ENCODE measurements at places on chromosomes 1 and 21.

DNA sequence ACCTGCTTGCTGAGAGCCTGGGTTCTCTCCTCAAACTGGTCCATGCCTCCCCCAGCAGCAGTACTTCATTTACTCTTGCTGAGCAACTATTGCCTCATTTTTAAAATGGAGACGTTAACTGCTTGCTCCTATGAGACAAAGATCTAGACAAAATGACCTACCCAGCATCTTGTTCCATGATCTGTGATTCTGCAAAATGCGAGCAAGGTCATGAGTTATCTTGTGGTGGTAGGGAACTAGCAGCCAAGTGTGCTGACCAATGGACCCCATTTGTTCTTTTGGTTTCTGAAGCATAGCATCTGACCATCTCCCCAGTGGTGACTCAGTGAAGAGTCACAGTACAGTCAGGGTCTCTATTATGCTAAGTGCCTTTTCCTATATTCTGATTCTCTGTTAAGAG, 40.4 kb downstream of the TBX15 start:
- H3K27me3 ChIP-seq, result no peaks in the 10 kb centered on the region
- DNase-seq, result no peak
- H3K4me1 ChIP-seq, result no peaks in the 10 kb centered on the region
- H3K27ac ChIP-seq, result no peak overlapping the region

DNA sequence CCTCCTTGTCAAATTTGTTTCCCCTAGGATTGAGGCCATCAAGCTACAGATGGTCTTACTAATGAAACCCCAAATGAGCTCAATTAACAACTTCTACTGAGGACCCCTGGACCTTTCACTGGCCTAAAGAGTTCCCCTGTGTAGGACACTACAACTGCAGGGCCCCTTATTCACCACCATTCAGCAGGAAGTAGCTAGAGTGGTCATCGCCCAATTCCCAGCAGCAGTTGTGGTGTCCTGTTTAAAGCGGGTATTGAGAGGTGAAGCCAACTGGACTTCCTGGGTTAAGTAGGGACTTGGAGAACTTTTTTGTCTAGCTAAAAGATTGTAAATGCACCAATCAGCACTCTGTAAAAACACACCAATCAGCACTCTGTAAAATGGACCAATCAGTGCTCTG, 1466.9 kb downstream of the KCNT2 start:
- no peaks in the 10 kb centered on the region for H3K4me1 ChIP-seq
- no peak overlapping the region for H3K27ac ChIP-seq
- H3K4me3 ChIP-seq, result no peak overlapping the region
- no peaks in the 10 kb centered on the region for H3K36me3 ChIP-seq
- H3K27me3 ChIP-seq, result no peaks in the 10 kb centered on the region
- DNase-seq, result no peak

GRCh38 chr1:162498496-162498810, 835 bp downstream of the UHMK1 start:
- H3K4me1 ChIP-seq, result peaks cover 18% of the 10 kb centered on the region
- no peaks in the 10 kb centered on the region for H3K27me3 ChIP-seq
- H3K36me3 ChIP-seq, result peaks cover 26% of the 10 kb centered on the region
- peak overlapping the region; percentile 90 for H3K27ac ChIP-seq

DNA sequence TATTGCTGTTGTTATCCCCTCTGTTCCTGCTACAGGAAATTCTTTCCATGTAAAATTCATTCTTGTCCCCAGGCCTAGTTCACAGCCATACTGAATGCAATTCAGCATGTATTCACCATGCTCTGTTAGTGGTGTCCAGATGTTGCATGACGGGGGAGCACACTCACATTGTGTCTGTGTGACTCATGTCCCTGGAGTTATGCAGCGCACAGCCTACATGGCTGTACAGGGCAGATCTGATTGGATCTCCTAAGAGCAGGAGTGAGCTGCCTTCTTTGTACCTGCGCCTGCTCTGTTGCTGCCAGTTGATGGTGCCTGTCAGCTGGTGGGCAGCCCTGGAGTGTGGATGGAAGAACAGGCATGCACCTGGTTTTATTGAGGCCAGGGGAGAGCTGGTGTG, 17.6 kb downstream of the HTR6 start:
- H3K27ac ChIP-seq, result no peak overlapping the region
- H3K4me3 ChIP-seq, result no peak overlapping the region
- no peak for DNase-seq
- peaks cover under 1% of the 10 kb centered on the region for H3K4me1 ChIP-seq

- H3K4me3 ChIP-seq, result no peak overlapping the region
- no peak overlapping the region for H3K27ac ChIP-seq
- H3K4me1 ChIP-seq, result no peaks in the 10 kb centered on the region
Measured at GRCh38 chr21:35775778-35776544, 284.4 kb downstream of the SETD4 start.

- H3K36me3 ChIP-seq, result no peaks in the 10 kb centered on the region
- no peaks in the 10 kb centered on the region for H3K27me3 ChIP-seq
- H3K4me3 ChIP-seq, result no peak overlapping the region
- H3K4me1 ChIP-seq, result peaks cover 60% of the 10 kb centered on the region
Measured at GRCh38 chr1:117610036-117610435, 4.2 kb downstream of the TENT5C start.

DNA sequence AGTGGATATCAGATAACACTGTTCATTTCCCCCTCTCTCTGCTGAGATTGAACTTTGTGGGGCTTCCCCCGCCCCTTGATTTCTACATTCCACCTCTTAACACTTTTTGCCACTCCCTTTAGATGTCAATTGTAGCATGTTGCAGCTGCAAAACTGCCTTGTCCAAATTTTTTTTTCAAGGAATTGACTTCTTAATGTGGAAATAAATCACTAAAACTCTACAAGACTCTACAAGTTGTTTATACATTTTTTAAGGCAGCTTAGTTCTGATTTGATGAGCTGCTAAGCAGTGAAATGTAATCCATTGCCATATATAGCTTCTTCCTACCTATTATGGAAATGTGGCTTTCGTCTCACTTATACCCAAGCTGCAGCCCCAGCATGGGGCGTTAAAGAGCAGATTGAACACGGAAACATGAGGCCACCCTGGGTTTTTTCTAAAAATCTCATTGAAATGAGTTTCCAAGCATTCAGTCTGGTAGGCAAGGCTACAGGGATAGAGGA, 132.2 kb downstream of the SYT2 start:
- no peaks in the 10 kb centered on the region for H3K4me1 ChIP-seq
- H3K27me3 ChIP-seq, result no peaks in the 10 kb centered on the region
- H3K4me3 ChIP-seq, result no peak overlapping the region
- H3K36me3 ChIP-seq, result peaks cover 4% of the 10 kb centered on the region
- DNase-seq, result no peak

- no peak for DNase-seq
- no peaks in the 10 kb centered on the region for H3K27me3 ChIP-seq
- H3K27ac ChIP-seq, result no peak overlapping the region
- H3K36me3 ChIP-seq, result no peaks in the 10 kb centered on the region
Measured at GRCh38 chr1:85605484-85606413, 25.2 kb downstream of the CCN1 start.

DNA sequence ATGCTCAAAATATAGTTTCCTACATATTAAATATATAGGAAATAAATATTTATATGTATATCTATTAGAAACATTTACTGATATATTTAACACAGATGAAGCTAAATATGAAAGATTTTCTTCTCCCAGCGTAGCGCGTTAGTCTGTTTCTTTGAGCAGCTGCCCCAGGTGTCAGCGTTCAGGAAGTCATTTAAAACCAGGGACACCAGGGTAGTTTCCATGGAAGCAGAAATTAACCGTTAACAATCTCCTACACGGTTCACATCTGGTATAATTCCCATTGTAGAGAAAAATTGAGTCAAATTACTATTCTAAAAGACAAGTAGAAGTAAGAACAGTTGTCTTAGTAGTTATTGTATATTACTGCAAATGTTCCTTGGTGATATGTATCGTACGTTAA, 1443.7 kb downstream of the MRPL39 start:
- H3K27ac ChIP-seq, result no peak overlapping the region
- H3K36me3 ChIP-seq, result no peaks in the 10 kb centered on the region
- no peak for DNase-seq
- no peak overlapping the region for H3K4me3 ChIP-seq
- no peaks in the 10 kb centered on the region for H3K4me1 ChIP-seq

GRCh38 chr1:178371933-178372388, 124.8 kb downstream of the CLEC20A start:
- DNase-seq, result no peak
- no peak overlapping the region for H3K4me3 ChIP-seq
- H3K27me3 ChIP-seq, result no peaks in the 10 kb centered on the region
- H3K36me3 ChIP-seq, result no peaks in the 10 kb centered on the region

GRCh38 chr1:204723131-204723787, 37.7 kb upstream of the LRRN2 start:
- no peak overlapping the region for H3K4me3 ChIP-seq
- peaks cover 10% of the 10 kb centered on the region for H3K27me3 ChIP-seq
- no peaks in the 10 kb centered on the region for H3K4me1 ChIP-seq
- no peaks in the 10 kb centered on the region for H3K36me3 ChIP-seq

GRCh38 chr1:244802556-244803239, 32.8 kb upstream of the COX20 start:
- no peak overlapping the region for H3K27ac ChIP-seq
- peaks cover 3% of the 10 kb centered on the region for H3K4me1 ChIP-seq
- peaks cover 3% of the 10 kb centered on the region for H3K27me3 ChIP-seq
- no peak overlapping the region for H3K4me3 ChIP-seq
- H3K36me3 ChIP-seq, result no peaks in the 10 kb centered on the region

DNA sequence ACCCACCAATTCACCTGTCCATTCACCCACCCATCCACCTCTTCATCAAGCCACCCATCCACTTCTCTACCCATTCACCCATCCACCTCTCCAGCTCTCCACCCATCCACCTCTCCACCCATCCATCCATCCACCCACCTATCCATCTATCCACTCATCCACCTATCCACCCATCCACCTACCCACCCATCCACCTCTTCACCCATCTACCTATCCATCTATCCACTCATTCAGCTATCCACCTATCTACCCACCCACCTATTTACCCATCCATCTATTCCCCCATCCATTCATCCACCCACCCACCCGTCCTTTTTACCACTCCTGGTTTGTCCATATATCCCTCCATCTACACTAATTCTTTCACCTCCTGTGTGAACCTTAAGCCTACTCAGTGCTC, 105.7 kb downstream of the ACTL8 start:
- H3K36me3 ChIP-seq, result no peaks in the 10 kb centered on the region
- H3K4me3 ChIP-seq, result no peak overlapping the region
- no peak overlapping the region for H3K27ac ChIP-seq
- no peak for DNase-seq
- peaks cover 14% of the 10 kb centered on the region for H3K27me3 ChIP-seq

- no peaks in the 10 kb centered on the region for H3K36me3 ChIP-seq
- H3K27ac ChIP-seq, result no peak overlapping the region
- no peaks in the 10 kb centered on the region for H3K4me1 ChIP-seq
- DNase-seq, result no peak
- H3K27me3 ChIP-seq, result no peaks in the 10 kb centered on the region
Measured at GRCh38 chr1:42983253-42983652, 24.6 kb upstream of the SLC2A1 start.

DNA sequence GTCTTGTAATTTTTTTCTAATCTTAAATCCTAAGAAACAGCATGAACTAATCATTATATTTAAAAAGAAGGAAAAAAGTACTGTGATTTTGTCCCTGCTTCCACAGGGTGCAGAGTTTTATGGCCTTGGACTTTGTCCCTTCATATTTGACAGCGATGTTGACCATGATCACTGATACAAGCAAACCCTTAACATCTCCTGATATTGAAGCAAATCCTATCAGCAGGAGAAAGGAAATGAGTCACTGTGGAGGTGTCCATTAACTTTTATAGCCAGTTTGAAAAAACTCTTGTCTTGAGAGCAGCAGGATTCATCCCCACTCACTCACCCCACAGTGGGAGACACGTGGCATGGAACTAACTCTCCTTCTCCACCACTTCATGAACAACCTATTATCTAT, 5.1 kb upstream of the REG4 start:
- H3K4me1 ChIP-seq, result no peaks in the 10 kb centered on the region
- DNase-seq, result no peak
- H3K36me3 ChIP-seq, result no peaks in the 10 kb centered on the region
- no peak overlapping the region for H3K27ac ChIP-seq
- H3K4me3 ChIP-seq, result no peak overlapping the region

- no peak overlapping the region for H3K4me3 ChIP-seq
- no peak for DNase-seq
- peaks cover 71% of the 10 kb centered on the region for H3K27me3 ChIP-seq
Measured at GRCh38 chr1:26156285-26157038, 2.4 kb upstream of the FAM110D start.

- H3K27ac ChIP-seq, result no peak overlapping the region
- H3K27me3 ChIP-seq, result peaks cover 10% of the 10 kb centered on the region
- H3K4me3 ChIP-seq, result no peak overlapping the region
- H3K4me1 ChIP-seq, result no peaks in the 10 kb centered on the region
- no peaks in the 10 kb centered on the region for H3K36me3 ChIP-seq
- no peak for DNase-seq
Measured at GRCh38 chr1:166813508-166814223, 25.6 kb upstream of the POGK start.

GRCh38 chr1:37748565-37748964, 16.4 kb downstream of the EPHA10 start:
- no peak overlapping the region for H3K27ac ChIP-seq
- H3K4me3 ChIP-seq, result no peak overlapping the region
- H3K36me3 ChIP-seq, result no peaks in the 10 kb centered on the region
- H3K4me1 ChIP-seq, result peaks cover 6% of the 10 kb centered on the region
- H3K27me3 ChIP-seq, result peaks cover 11% of the 10 kb centered on the region
- DNase-seq, result no peak

DNA sequence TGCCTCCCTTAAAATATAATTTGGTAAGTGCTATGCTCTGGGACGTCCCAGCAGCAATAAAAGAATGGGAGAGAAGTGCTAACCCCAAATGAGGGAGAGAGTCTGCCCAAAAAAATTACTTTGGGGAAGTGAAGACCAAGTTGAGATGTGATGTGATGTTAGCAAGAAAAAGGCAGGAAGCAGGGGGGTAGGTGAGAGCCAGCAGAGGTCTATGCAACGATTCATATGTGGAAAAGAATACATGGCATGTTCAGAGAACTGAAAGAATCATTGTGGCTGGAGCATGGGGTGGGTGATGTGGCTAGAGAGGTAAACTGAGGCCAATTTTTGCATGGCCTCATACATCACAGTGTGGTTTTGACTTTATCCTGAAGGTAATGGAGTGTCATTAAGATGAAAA, 5.6 kb upstream of the CTPS1 start:
- no peak overlapping the region for H3K4me3 ChIP-seq
- no peaks in the 10 kb centered on the region for H3K36me3 ChIP-seq
- H3K4me1 ChIP-seq, result peaks cover 3% of the 10 kb centered on the region

All from T-cell (primary cell).